ENCODE measurements at places on chromosomes 6 and 20.

DNA sequence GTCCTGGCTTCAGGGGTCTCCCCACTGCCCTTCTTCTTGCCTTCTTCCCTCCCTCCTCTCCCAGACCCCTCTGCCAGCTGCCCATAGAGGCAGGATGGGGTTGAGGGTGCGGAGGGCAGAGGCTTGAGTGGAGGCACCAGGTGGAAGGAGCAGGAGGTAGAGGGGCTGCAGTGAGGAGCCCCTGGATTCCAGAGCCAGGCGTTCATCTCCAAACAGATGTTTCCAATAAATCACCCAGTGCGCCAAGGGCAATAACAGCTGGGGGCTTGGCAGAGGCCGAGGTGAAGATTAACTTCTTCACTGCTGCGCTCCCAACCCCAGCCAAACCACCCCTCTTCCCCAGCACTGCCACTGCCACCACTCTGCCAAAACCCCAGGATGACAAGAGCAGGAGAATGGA is 10.7 kb downstream of the MDFI start:
- DNase-seq, result no peak

DNA sequence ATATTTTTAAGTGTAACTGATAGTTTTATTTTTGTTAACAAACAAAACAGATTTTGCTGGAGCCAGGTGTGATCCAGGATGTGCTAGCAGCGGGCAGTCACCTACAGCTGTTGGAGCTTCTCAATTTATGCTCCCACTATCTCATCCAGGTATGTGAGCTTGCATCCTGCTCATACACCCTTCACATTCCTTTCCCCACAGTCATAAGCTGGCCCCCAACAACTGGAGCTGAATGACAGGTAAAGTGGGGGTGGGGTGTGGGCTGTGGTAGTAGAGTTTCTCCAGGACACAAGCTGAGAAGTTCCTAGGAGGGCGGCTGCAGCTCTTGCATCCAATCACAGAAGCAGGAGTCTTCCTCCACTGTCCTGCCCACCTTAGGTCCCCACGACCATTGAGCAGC is 140.1 kb downstream of the KLHL32 start:
- no peak for DNase-seq

GRCh38 chr6:92534109-92534508 is 885.2 kb downstream of the EPHA7 start:
- DNase-seq, result no peak

- DNase-seq, result no peak
Observed at GRCh38 chr6:112485120-112485826, 138.1 kb downstream of the RFPL4B start.

GRCh38 chr6:169005166-169005565 is 248.5 kb downstream of the THBS2 start:
- no peak for DNase-seq
